ENCODE measurements at places on chromosomes 13 and 19.

DNA sequence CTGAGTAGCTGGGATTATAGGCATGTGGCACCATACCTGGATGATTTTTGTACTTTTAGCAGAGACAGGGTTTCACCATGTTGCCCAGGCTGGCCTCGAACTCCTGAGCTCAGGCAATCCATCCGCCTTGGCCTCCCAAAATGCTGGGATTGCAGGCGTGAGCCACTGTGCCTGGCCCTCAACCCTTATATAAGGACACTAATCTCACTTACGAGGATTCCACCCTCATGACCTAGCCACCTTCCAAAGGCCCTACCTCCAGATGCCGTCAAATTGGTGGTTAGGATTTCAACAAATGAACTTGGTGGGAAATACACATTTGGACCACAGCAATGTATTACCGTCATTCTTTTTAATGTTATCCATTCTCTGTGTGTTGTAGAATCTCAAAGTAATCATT lies 61.0 kb downstream of the ING1 start:
- no peak for DNase-seq

DNA sequence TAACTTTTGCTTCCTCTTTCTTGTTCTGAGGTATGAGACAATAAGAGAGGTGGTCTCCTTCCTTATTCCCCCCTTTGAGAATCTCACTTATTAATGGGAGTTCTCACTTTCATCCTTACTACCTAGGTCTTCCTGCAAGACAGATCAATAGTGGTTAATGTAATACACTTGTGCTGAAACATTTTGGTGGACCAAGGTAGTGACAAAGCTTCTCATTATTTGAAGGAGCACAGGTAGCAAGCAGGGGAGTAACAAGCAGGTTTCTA lies 17.9 kb downstream of the ZNF700 start:
- DNase-seq = no peak

GRCh38 chr13:20227288-20227687 lies 4.8 kb downstream of the GJB6 start:
- DNase-seq = no peak

GRCh38 chr13:24056616-24057137 lies 103.8 kb upstream of the SPATA13 start:
- DNase-seq = no peak

- DNase-seq = no peak
Observed at GRCh38 chr13:113766035-113766800, 7.2 kb downstream of the TMEM255B start.

- no peak for DNase-seq
Observed at GRCh38 chr19:17553256-17553655, 2.2 kb upstream of the COLGALT1 start.

DNA sequence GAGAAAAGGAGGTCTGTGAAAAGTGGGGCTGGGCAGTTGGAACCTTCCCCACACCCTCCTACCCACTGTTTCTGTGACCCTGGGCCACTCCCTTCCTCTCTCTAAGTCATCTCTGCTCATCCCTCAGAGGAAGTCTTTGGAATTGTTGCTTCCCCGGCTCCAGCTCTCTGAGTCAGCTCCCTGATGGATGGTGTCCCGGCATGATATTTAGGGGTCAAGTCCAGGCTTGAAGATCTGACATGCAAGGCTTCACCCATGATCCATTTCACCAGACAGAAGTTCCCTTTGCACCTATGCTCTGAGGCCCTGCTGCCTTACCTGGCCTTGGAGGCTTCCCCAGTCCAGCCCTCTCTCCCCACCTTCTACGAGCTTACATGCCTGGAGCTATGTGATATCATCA lies 13.3 kb downstream of the EXOC3L2 start:
- DNase-seq = no peak

GRCh38 chr19:11041966-11042627 lies 47.2 kb upstream of the LDLR start:
- DNase-seq = no peak

GRCh38 chr13:107102676-107103075 lies 534.7 kb upstream of the ARGLU1 start:
- no peak for DNase-seq

- no peak for DNase-seq
Observed at GRCh38 chr13:23740002-23740401, 149.2 kb downstream of the MIPEP start.

GRCh38 chr19:1261538-1261797 lies 7.7 kb upstream of the CIRBP start:
- DNase-seq = no peak

GRCh38 chr13:46100191-46100815 lies 4.5 kb downstream of the CPB2 start:
- no peak for DNase-seq

DNA sequence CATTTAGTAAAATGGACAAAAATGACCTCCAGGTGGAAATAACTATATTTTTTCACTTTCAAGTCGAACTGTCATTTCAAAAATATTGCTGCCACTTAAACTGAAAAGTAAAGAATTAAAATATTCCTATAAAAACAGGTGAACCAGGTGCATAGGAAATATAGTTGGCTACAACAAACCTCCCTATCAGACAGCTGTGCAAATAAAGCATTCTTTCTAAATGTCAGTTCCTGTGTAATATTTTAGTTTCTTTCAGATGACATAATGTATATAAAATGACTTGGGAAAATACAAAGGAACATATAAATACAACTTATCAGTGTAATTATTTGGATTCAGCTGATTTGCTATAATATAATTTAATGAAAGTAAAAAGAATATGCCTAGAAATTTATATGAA lies 403.5 kb upstream of the GPC6 start:
- DNase-seq = no peak

- no peak for DNase-seq
Observed at GRCh38 chr13:111215081-111216047, 100.3 kb downstream of the ARHGEF7 start.
